ENCODE measurements at places on chromosomes 11 and 22. TPM values are rescaled to one million over a fixed set of nuclear protein-coding genes. Genes with fewer than 3 reads are reported as not detected.

The SLC22A25 gene
- polyA plus RNA-seq, result not detected

The TBX10 gene
- polyA plus RNA-seq, result 60.6 TPM

The SCUBE2 gene
- polyA plus RNA-seq, result 3.4 TPM

The TSGA10IP gene
- not detected for polyA plus RNA-seq

The HSPB2 gene
- 3.6 TPM for polyA plus RNA-seq

The TRIM34 gene
- polyA plus RNA-seq, result 7.4 TPM

The MYEOV gene
- polyA plus RNA-seq, result 11.1 TPM

The TEX12 gene
- polyA plus RNA-seq, result not detected

The DDIAS gene
- 3.1 TPM for polyA plus RNA-seq

All from sigmoid colon (tissue), 7 donors.